ENCODE measurements at places on chromosomes 6 and 20.

GRCh38 chr20:10040070-10040975 is 5.5 kb downstream of the ANKEF1 start:
- DNase-seq: no peak

- DNase-seq: no peak
Observed at GRCh38 chr6:26550250-26550993, 12.3 kb downstream of the HMGN4 start.

- no peak for DNase-seq
Observed at GRCh38 chr6:132096245-132096644, 145.1 kb upstream of the CCN2 start.

- DNase-seq: peak; percentile 76
Observed at GRCh38 chr20:32652739-32653526, 20.8 kb downstream of the C20orf203 start.

- DNase-seq: peak; percentile 94
Observed at GRCh38 chr6:31271641-31272357, at the start of gene HLA-C. HLA-C (minus strand) TSS chr6:31272092; CDS start chr6:31272071, 21 bp downstream.

DNA sequence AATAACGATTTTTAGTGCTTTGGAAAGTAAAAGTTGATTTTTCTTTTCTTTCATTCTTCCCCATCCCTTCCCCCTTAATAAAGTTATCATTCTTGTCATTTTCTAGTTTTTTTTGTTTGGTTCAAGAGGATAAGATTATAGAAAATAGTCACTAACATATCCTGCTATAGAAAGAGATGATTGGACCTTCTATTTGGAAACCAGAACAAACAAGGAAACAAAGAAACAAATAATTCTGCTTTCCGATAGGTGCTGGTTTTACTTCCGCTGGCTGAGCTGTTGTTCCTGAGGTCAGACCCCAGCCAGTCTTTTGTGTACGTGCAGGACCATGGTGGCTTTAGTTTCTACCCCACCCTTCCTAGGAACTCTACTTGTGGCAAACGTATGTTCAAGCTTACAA is at the start of gene CDH26:
CDH26 (plus strand) TSS at position 301 of the 400 bp plus-strand sequence. CDS start 304 bp downstream, outside the sequence.
- DNase-seq: no peak

DNA sequence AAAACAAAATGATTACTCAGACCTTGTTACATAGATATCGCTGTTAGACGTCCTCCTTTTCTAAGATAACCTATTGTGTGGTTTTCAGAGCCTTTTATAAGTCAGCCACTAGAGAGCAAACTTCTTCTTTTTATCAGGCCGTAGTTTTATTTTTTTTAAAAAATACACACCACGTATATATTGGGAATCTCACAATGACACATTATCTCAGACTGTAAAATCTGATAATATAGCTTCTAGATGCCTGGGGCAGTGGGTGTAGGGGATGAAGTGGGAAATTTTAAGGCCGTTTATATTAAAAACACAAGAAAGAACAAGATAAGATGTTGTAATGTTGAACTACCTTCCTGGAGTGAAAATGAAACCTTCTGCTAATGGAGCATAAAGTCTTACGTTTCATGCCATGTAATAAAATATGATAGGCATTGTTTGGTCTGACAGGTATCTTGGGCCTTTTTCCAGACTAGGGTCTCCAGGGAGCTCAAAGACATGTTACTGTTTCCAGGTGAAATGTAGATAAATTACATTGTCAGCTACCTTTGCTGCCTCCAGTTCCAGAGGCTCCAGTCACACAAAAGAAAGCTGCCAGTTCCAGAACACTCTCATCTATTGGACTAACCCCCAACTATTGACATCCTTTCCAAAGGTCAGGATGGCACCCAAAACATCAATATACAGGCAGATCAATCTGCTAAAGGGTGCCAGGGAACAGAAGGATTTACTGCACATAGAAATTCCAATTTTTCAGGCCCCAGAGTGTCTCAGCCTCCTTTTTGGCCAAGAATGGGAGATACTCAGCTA is 130.2 kb upstream of the AKIRIN2 start:
- DNase-seq: no peak

DNA sequence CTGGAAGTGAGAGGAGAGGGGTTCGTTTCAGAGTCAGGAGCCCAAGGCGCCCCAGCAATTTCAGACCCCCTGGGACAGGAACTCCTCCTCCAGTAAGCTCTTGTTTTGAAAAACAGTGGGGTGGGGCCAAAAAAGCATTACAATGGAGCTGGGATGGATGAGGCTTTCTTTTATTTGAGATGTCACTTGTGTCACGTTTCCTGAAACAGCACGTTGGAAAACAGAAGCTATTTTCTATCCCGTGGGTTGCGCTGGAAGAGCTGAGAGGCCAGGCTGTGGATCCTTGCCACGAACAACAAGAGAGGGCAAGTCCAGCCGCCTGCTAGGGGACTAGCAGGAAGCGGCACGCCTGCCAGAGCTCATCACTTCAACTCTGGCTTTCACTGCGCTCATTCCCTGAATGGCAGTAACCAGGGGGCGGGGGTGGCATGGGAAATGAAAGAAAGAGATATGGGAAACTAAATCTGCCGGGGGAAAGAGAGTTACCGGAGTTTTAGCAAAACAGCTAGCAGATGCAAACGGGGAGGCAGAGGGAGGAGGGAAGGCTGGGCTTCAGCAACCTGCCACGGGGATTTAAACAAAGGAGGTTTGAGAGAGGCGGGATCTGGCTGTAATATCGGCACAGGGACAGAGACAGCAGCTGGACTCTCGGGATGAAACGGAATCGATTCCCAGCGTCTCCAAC is 34.6 kb downstream of the GCNT2 start:
- DNase-seq: no peak

DNA sequence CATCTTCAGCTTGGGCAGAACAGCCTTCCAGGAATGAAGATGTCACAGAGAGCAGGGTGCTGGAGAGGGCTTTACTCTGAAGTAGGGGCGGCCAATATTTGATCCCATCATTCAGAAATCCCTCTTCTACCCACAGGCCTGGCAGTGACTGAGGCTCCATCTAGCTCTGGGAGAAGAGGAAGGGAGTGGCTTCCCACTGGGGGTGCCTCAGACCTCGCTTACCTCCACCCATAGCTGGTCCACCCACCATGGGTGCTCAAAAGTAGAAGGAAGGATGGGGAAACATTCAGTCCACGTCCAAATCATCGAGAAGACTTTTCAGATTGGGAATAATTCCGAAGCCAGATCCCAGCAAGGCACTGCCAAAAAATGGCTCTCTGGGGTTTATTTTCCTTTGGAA is 11.8 kb upstream of the THBD start:
- no peak for DNase-seq

GRCh38 chr20:6590891-6591637 is 176.4 kb upstream of the BMP2 start:
- no peak for DNase-seq

- no peak for DNase-seq
Observed at GRCh38 chr6:35199866-35200265, 13.9 kb upstream of the SCUBE3 start.

DNA sequence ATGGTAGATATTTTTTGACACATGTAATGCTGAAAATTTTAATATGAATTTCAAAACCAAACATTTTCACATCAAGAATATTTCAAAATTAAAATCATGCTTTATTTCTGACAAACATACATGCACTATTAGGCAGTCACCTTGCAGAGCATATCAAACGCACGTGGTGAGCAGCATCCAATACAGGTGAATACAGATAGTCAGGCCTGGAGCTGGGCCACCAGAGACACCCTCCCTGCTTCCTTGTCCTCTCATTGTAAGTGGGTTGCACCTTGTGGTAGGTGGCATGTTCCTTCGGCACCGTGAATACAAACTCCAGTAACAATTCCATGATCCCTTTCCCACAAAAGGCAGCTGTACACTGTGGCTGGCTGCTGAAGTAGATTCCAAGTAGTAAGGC is 8.9 kb downstream of the REV3L start:
- no peak for DNase-seq

DNA sequence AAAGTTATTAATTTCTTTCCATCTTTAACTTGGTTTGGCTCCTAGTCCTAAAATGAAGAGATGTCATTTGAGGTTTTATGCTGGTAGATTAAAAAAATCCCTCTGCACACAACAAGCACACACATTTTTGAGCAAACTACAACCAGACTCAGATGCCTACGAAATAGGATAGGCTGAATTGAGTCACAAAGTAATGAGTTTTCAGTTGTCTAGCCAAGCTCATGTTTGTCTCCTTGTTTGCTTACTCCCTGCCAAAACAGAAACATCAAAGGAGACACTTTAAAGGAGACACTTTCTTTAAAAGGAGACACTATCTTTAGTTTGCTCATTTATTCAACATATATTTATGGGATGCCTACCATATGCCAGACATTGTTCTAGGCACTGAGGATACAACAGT is 56.2 kb downstream of the TPBG start:
- DNase-seq: no peak

- DNase-seq: no peak
Observed at GRCh38 chr6:43869792-43870659, 100.0 kb downstream of the VEGFA start.

- no peak for DNase-seq
Observed at GRCh38 chr6:34120953-34121675, 24.8 kb downstream of the GRM4 start.
